ENCODE measurements at places on chromosomes 2 and 18. TPM values are rescaled to one million over a fixed set of nuclear protein-coding genes. Genes with fewer than 3 reads are reported as not detected.
A peak's percentile ranks its signal among the peaks of the same experiment; 100 is the strongest.

- no peak for DNase-seq
Observed at GRCh38 chr2:119229716-119230115, 6.1 kb downstream of the STEAP3 start.

- no peak for DNase-seq
Observed at GRCh38 chr2:833180-833579, 117.5 kb upstream of the SNTG2 start.

DNA sequence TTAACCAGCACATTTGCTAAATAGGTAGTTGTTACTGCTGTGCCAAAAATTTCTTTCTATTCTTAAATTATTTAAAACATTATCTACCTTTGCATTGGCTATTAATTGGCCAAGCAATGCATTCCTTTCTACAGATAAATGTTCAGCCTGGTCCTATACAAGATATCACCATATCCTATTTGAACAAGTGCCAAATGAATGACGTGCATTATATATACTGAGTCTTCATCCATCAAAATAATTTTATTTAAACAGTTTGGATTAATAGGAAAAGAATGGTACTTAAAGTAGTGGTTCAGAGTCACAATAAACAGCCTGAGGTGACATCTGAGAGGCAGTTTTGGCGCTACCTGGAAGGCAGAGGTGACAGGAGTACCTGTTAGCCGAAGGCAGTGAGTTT lies 230.1 kb upstream of the EPAS1 start:
- no peak for DNase-seq

The C2orf15 gene
- total RNA-seq: not detected

GRCh38 chr2:230916218-230916617 lies 8.8 kb downstream of the GPR55 start:
- peak; percentile 8 for DNase-seq

The CSRNP3 gene
- total RNA-seq: 5.4 TPM

GRCh38 chr2:26432859-26433258 lies 31.1 kb downstream of the DRC1 start:
- no peak for DNase-seq

GRCh38 chr2:11701206-11701605 lies 31.2 kb upstream of the NTSR2 start:
- peak; percentile 29 for DNase-seq

- DNase-seq: no peak
Observed at GRCh38 chr2:217880287-217880889, 122.4 kb downstream of the TNS1 start.

- no peak for DNase-seq
Observed at GRCh38 chr2:180130403-180130802, 123.3 kb upstream of the CWC22 start.

The KCNG2 gene
- total RNA-seq: not detected

The TUBB6 gene
- 298 TPM for total RNA-seq

The ERCC3 gene
- total RNA-seq: 31.7 TPM

The SCYGR4 gene
- not detected for total RNA-seq

The SAG gene
- total RNA-seq: not detected

The SERPINB11 gene
- not detected for total RNA-seq

The GAREM1 gene
- 9.7 TPM for total RNA-seq

The CCDC102B gene
- total RNA-seq: 10.0 TPM

The IL36B gene
- not detected for total RNA-seq

GRCh38 chr2:10000541-10000940 lies 42.8 kb upstream of the KLF11 start:
- DNase-seq: peak; percentile 52

The CHST10 gene
- total RNA-seq: 7.8 TPM

GRCh38 chr18:46832849-46833248 lies 76.0 kb upstream of the ST8SIA5 start:
- no peak for DNase-seq

The G6PC2 gene
- total RNA-seq: not detected

The LYPD1 gene
- total RNA-seq: 0.82 TPM

DNA sequence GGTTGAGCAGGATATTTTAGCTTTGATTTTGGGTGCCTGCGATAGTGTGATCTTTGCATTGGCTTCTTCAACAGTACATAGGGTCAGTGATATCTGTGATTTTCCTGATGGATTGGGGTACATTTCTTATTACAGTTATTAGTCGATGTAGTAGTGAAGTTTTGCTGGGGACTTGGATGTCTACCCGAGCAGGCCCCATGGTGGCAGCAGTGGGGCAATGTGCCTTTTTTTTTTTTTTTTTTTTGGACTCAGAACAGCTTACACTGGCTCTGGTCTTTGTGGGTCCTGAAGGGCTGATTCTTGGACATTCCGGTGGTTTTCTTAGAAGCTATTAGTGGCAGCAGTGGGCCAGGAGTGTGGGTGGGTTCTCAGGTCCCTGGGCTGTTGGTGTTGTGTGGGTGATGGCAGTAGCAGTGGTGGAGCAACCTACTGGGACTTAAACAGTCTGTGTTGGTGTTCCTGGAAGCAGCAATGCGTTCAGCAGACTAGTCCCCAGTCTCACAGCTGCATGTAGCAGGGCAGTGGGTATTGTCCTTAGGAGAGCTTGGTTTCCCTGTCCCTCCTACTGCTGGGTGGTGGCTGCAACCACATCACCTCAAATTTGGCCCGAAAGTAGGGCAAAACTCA lies 53.7 kb upstream of the SLC4A10 start:
- no peak for DNase-seq

The GPAT2 gene
- 1.8 TPM for total RNA-seq

DNA sequence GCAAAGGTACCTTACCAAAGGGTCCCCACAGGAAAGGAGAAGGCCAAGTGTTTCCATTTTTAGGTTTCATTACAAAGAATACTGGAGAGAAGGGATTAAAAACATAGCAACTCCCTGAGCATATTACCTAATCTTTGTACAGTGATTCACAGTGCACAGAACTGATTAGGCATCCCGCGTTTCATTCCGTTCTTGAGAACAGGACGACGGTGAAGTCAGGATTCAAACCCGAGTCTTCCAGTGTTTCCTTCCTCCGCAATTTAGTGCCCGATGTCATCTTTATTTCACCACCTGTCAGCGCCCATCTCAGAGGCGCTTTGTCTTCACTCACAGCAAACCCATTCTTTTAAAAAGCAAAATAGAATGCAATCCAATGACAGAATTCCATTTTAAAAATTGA lies 488.5 kb downstream of the EIPR1 start:
- DNase-seq: no peak

- no peak for DNase-seq
Observed at GRCh38 chr2:189213250-189213649, 33.7 kb upstream of the COL5A2 start.

The ANKRD29 gene
- total RNA-seq: 3.0 TPM

DNA sequence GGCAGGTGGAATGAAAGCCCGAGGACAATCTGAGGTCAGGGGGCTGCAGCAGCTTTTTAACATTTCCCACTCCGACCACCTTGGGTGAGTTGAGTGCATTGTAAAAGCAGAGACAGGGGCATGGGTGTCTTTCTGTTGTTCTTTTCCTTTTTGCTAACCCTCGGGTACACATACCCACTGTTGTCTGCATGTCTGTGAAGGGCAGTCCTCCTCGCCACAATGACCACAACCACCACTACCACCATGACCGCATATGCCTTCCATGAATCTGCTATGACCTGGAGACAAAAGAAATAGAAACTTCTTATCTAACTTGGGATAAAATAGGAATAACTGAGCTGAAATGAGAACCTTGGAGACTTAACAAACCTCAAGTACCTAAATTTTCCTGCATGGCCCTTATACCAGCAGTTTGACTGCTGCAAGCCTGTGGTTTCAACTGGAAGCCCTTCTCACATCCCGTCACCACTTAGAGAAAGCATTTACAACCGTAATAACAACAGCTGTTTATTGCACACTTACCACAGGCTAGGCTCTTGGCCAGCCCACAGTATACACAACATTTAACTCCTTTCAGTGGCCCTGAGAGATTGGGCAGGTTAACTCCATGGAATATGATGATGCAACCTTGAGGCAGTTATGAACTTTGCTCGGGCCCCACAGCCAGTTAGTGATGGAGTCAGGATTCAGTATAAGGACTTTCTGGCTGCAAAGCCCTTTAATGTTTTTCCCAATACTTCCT lies 80.3 kb downstream of the GYPC start:
- DNase-seq: no peak

GRCh38 chr2:198731842-198732399 lies 725.8 kb downstream of the SATB2 start:
- no peak for DNase-seq

- DNase-seq: peak; percentile 84
Observed at GRCh38 chr2:231673348-231673770, 35.0 kb upstream of the PTMA start.

- DNase-seq: peak; percentile 79
Observed at GRCh38 chr18:37393945-37394609, 171.5 kb downstream of the CELF4 start.

The NCL gene
- 100 TPM for total RNA-seq

GRCh38 chr18:58761241-58761969 lies 90.1 kb downstream of the MALT1 start:
- no peak for DNase-seq

DNA sequence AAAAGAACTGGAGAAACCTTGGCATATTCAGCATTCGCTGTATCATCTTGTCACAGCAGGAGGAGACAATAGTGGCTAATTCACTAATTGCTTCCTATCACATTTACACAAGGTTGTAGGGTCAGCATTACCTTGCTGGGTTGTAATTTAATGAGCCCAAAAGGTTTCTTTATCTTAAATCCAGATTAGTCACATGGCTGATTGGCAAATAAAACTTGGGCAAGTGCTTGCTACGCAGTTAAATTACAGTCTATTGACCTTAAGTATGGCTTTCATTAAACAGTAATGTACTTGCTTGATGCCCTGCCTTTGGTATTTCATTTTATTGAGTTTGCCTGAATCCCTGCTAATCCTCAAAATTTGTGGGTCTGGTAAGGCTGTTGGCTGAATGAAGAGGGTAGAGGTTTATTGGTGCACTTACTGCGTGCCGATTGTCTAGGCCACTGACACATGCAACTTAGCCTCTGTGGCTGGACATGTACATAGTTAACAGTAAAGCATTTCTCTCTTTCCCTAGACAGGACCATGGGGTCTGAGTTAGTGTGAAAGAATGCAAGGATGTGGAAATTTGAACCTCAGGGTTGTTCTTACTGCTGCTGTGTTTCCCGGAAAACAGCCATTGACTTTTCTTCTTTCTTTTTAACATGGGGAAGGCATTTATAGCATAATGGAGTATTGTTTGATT lies 34.3 kb downstream of the FMNL2 start:
- DNase-seq: no peak

DNA sequence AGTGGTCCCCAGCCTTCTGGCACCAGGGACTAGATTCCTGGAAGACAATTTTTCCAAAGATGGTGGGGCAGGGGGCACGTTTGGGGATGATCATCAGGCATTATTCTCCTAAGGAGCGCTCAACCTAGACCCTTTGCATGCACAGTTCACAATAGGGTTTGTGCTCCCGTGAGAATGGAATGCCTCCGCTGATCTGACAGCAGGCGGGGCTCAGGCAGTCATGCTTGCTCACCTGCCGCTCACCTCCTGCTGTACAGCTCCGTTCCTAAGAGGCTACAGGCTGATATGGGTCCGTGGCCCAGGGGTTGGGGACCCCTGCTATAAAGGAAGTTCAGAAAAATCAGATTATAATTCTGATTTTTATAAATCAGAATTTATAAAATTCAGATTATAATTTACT lies 22.3 kb upstream of the TYMS start:
- no peak for DNase-seq

DNA sequence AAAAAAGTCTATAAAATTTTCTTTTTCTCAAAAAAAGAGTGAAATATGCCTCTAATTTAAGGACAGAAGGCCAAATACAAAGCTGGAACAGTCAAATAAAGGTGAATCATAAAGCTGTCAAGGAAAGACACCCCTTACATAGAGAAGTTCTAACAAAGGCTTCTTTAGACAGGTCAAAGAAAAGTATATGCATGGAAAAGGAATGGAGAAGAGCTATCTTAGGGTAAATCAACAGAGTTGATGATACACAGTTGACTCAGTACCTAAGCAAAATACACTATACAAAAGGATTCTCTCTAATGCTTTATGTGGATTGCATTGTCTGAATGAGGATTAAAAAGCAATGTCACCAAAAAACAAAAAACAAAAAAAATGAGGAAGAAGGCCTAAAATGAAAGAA lies 214.8 kb downstream of the TXNL1 start:
- DNase-seq: no peak

The ZSCAN30 gene
- 23.2 TPM for total RNA-seq

DNA sequence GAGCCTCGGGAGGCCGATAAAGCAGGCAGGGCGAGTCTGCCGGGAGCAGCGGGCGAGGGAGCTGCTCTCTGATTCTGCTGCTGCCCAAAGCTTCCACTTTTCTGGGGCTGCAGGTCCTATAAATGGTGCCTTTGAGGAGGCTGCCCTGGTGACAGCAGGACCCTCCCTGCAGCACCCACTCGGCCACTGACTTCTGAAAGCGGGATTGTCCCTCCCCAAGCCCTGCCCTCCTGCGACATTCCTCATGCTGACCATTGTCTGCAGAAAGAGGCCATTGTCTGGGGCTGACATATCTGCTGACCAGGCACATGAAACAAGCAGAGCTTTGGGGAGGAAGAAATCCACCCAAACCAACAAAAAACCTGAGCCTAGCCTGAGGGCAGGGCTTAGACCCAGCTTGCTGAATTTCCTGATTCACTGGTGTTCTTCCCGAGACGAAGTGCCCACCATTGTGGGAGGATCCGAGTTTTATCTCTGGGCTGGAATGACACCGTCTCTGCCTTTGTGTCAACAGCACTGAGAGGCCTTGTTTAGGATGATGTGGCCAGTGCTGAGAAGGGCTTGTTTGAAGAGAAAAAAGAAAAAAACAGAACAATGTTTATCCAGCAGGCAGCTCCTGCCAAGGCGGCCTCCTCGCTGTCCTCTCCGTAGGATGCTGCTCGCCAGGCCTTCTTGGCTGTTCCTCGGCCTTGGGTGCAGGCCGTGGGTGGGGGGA lies 129.7 kb downstream of the MYCN start:
- DNase-seq: no peak

GRCh38 chr2:146128216-146128615 lies 1608.3 kb upstream of the ZEB2 start:
- DNase-seq: no peak

GRCh38 chr2:95384854-95385569 lies 17.5 kb upstream of the FAHD2A start:
- DNase-seq: peak; percentile 63

The MYO7B gene
- total RNA-seq: 3.0 TPM

GRCh38 chr2:225735844-225736243 lies 336.3 kb downstream of the NYAP2 start:
- no peak for DNase-seq

- no peak for DNase-seq
Observed at GRCh38 chr2:164562666-164563065, 58.6 kb downstream of the GRB14 start.

Measured in sigmoid colon (tissue), 7 donors.